Activated naive CD4-positive, alpha-beta T cell treated with anti-CD3 and anti-CD28 coated beads, Interleukin-2, amount 50 U/mL, for 72 hours (primary cell): ENCODE measurements at places on chromosomes 12 and 14. TPM values are rescaled to one million over a fixed set of nuclear protein-coding genes. Genes with fewer than 3 reads are reported as not detected.

The TAPBPL gene
- 31.4 TPM for total RNA-seq

The RHOJ gene
- not detected for total RNA-seq

The MGP gene
- 0.47 TPM for total RNA-seq

The PAX9 gene
- total RNA-seq, result not detected

The HEATR5A gene
- 12.7 TPM for total RNA-seq

The NR1H4 gene
- total RNA-seq, result not detected

The GRIP1 gene
- 0.66 TPM for total RNA-seq

GRCh38 chr14:58100735-58101368, 51.2 kb downstream of the ARMH4 start:
- DNase-seq, result no peak

- DNase-seq, result no peak
Measured at GRCh38 chr14:60313093-60313492, 64.1 kb downstream of the PPM1A start.

DNA sequence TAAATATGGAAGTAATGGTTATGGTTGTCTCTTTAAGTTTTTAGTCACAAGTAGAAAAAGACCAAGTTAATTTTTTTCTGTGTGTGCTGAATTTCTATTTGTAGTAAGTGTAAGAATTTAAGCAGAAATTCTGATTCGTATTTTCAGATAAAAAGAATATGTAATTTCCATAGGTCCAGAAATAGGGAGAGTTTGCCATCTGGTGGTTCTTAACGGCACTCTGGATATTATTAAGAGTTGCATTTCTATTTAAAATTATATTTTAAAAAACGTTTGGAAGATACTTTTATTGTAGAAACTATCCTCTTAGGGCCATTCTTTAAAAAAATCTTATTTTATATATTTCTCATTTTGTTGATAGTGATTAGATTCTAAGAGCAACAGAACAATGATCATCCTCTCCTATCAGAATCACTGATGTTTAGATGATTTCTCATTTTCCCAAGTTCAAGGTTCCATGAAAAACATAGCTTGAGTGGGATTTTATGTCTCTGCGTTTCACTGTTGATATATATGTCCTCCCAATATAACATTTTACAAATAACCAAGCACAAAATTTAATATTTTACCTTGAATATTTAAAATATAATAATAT, 88.3 kb downstream of the LRRK2 start:
- no peak for DNase-seq

DNA sequence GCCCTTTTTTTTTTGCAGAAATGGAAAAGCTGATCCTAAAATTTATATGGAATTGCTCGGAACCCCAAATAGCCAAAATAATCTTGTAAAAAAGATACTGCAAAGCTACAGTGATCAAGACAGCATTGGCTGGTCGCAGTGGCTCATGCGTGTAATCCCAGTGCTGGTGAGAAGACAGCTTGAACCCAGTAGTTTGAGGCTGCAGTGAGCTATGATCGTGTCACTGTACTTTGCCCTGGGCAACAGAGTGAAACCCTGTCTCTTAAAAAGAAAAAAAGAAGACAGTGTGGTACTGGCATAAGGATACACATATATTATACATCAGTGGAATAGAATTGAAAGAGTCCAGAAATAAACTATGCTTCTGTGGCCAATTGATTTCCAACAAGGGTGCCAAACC, 5.4 kb downstream of the ITGB7 start:
- DNase-seq, result no peak

- DNase-seq, result no peak
Measured at GRCh38 chr12:57983146-57983857, 41.9 kb downstream of the ATP23 start.

DNA sequence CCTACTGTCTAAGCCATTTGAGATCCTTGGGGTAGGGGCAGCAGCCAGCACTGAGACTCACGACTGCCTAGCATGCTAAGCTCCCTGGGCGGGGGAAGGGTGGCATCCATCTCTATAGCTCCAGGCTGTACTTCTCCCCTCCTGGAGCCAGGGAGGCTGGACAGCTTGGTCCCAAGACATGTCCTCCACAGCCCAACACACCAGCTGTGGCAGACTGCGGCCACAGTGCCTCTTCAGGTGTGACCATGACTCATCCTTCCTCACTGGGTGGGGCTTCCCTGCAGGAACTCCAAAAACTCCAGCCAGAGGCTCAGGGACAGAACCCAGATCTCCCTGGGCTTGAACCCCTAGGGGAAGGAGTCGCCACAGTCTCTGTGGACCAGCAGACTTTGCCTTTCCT, 193.9 kb downstream of the GPHN start:
- DNase-seq, result no peak

- DNase-seq, result no peak
Measured at GRCh38 chr14:53744857-53745256, 211.8 kb downstream of the BMP4 start.
